CD4-positive, alpha-beta T cell treated with Interleukin-2 at 100 ng/mL for 4 hours (primary cell): ENCODE measurements at places on chromosomes 11 and 22.

DNA sequence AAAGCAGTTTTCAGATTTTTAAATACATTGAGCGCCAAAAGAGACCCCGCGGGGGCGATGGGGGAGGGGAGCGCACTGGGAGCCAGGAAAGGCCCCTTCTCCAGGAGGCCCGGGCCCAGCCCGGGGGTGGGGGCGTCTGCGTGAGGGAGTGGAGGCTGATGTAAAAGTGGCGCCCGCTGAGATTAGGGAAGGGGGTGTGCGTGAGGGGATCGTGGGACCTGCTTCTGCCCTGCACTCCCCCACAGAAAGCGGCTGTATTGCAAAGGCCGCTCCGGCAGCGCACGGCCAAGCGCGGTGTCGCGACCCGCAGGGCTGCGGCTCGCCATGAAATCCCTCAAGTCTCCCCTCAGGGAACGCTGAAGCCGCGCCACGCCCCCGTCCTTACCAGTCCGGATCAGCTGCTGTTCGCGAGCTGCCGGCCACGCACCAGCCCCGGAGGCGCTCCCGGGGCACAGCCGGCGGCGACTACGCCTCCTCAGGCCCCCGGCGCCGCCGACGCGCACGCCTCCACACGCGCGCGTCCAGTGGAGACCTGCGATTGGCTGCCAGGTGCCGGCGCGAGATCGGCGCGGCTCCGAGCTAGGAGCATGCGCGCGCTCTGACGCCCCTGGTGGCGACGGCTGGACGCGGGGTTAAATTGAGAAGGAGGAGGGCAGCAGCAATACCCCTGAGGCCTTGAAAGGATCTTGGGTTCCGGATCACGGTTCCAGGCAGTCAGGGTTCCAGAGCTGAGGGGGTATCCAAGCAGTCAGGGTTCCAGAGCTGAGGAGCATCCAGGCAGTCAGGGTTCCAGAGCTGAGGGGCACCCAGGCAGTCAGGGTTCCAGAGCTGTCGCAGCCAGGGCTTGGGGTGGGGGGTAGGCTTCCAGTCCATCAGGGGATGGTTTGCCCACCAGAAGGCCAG is at the start of gene ZNF280B:
TSS of gene ZNF280B (minus strand) at position 469 of the 903 bp plus-strand sequence. CDS start 19,344 bp downstream, outside the sequence.
- peak; percentile 82 for DNase-seq

- DNase-seq, result no peak
These were observed 1.6 kb upstream of the ACCSL start for GRCh38 chr11:44046182-44046581.

- DNase-seq, result no peak
These were observed 7.3 kb downstream of the IGHMBP2 start for GRCh38 chr11:68910965-68911364.

DNA sequence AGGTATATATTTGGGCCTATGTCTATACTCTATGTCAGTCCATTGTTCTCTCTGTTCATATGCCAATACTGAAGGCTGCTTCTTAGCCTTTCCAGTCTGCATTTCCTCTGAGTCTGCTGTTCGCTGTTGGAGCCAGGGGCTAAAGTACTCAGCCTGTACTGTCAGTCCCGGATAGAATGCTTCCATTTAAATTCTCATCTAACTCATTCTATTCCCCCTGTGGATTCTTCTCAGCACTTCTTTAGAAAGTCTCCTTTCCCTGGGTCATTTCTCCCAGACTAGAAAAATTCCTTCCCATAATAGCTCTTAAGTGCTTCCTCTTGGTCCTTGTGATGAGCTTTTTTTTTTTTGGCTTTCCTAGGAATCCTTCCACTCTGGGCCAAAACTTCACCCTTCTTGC is 293.1 kb downstream of the KIRREL3 start:
- no peak for DNase-seq

GRCh38 chr11:83641511-83641910 is 355.3 kb upstream of the CCDC90B start:
- no peak for DNase-seq

DNA sequence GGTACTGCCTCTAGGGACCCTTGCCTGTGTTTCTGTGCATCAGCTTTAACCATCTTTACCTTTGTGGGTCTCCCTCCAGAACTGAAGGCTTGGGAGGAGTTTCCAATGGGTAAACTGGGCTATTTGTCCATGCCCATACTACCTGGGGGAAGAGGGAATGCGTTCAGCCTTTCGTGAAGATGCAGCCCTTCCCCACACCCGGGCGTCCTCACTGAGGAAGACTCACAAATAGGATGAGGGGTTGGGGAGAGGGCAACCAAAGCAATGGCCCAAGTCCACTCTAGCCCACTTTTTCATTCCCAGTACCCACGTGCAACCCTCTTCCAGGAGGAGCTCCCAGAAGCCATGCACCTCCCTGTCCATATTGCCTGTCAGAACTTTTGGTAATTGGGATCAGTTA is 61.8 kb upstream of the ADA2 start:
- no peak for DNase-seq

- DNase-seq, result no peak
These were observed 21.8 kb downstream of the CLMP start for GRCh38 chr11:123173040-123173855.

DNA sequence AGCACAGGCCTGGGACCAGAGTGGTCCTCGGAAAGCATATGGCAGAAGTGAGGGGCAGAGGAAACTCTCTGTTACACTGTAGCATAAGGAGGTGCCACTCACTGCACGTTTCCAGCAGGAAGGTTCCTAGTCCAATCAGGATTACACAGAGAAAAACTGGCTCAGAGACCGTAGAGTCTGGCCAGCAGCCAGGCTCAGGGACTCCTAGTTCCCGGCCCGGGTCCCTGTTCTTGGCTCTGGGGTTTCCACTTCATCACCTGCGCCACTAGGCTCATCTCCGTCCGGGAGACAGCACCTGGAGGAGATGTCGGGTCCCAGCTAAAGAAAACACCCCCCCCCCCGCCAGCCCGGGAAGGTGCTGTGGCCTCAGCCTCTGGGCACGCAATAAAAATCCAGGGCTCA is 1.1 kb downstream of the TTLL12 start:
- no peak for DNase-seq

DNA sequence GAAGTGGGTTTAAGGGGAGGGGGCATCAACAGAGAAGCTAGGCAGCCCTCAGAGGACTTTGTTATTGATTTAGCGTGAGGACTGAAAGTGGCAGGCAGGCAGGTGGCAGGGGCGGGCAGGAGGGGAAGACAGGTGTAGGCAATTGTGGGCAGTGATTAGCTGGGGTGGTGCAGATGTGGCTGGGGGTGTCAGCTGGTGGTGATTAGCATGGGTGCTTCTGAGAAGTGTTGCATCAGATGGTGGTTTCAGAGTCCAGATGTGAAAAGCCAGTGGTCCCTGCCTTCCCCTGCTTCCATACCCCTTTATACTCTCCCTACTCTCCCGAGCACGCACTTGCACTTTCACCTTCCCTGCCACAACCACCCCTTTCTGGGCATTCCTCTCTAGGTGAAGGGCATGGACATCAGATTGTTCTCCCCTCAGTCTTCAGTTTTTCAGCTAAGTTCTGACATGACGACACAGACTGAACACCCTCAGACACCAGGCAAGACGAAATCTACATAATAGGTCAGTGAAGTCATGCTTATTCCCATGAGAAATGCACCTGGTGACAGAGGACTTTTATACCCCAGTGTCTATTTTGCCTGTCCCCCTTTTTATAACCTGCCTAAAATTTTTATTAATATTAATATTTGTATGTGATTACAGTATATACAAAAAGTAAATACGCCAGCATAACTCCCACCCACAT is 435.7 kb upstream of the CADM1 start:
- DNase-seq, result no peak

GRCh38 chr11:62592989-62593421 is 1.7 kb upstream of the TUT1 start:
- DNase-seq, result no peak

- DNase-seq, result no peak
These were observed 677.4 kb upstream of the ARHGAP42 start for GRCh38 chr11:100009728-100010127.

DNA sequence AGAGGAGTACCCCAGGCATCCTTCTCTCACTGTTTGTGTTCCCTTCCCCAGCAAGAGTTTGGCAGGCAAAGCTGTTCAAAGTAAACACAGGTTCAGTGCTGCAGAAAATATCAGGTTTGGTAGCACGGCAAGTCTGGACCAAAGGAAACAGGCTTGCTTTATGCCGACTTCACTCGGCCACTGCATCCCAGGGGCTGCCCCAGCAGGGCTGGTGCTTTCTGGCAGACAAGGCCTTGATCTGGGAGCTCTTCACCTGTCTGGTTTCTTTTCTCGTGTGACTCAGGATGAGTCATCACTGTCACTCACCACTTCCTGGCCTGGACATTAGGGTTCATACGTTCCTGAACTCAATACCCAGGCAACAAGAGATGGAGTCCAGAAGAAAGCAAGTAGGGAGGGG is 52.6 kb upstream of the NAV2 start:
- DNase-seq, result peak; percentile 31

DNA sequence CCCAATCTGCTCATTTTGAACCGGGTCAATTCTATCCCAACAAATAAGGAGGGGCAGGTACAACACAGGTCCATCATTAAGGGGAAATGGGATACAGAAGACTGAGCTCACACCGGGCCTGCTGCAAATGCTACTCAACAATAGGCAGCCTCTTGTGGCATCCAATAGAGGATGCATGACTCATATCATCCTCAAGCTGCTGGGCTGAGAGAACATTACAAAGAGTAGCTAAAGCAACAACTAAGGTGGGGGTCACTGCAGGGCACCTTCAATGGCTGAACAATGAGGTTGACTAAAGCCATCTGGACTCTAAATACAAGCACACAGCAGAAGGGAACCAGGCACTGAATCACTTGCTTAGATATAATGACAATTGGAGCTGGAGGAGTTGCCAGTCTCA is 130.1 kb upstream of the SYN3 start:
- DNase-seq, result no peak

DNA sequence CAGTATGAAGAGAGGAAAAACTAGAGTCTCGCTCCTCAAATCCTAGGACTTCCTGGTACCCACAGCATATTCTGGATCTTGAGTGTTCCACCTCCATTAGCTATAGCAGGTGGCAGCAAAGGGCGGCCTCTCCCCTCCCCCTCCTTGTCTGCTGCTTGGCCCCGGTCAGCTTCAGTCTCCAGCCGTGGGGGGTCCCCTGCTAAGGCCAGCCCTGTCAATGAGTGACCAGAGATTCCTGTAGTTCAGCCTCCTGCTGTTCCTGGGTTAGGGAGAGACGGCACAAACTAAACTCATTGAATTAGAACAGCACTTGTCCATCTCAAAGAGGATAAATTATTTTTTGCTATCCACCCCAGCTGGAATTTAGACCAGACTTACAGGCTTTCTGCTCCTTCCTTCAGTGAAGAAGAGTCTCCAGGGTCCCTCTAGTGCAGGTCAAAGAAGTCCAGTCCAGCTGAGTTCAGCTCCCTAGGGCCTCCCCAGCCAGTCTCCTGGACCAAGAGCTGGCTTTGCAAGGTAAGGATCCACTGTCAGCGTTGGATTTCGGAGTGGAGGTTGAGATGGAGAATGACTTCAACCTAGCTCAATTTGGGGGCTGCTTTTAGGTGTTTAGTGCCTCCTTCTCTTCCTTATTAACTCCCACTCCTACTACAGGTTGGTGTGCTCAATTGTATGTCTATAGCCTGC is 1.1 kb upstream of the PHLDB1 start:
- DNase-seq, result no peak

DNA sequence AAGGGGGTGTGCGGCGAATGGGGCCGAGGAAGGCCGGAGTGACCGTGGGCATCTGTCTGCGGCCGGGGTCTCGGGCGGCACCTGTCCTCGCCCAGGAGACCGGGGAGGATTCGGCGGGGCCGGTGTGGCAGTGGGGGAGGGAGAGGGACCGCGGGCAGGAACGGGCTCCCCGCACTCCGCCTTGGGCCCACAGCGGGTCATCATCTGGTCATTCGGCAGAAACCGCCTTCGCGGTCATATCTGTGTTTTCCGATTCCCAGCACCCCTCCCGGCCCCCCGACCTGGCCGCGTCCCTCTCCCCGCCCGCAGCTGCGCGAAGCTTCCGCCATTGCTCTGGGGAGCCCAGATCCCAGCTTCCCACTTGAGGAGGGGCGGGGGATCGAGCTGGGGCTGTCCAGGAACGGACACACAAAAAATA is 824 bp upstream of the CBX6 start:
- no peak for DNase-seq

- DNase-seq, result no peak
These were observed 114.7 kb downstream of the RBFOX2 start for GRCh38 chr22:35913925-35914324.

DNA sequence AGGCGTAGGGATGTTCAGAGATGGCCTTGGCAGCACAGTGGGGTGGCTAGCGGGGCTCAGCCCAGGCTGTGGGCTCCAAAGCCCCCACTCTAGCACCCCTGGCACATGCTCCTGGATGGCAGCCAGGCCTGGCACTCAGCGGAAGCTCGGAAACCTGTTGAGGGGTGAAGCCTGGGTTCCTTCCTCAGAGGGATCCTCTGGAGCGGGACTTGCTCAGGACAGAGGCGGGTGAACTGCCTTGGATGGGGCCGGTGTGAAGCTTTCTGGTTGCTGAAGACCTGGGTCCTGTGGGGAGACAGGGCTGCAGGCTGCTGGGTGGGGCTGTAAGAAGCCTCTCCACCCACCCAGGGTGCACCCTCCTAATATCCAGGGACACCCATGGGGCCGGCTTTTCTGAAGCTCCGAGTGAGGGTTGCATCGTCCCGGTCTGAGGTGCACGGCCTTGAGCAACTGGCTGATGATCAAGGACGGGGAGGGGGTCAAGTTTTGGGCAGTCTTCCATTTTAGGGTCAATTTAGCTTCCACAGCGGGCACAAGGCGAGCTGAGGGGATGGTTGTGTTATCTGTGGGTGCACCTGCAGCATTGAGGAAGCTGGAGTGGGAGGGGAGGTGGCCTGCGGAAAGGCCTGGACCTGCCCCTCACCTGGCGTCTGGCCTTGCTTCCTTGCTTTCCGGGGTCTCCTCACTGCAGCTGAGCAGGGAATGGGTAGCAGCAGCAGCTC is 5.2 kb downstream of the MRGPRE start:
- no peak for DNase-seq

DNA sequence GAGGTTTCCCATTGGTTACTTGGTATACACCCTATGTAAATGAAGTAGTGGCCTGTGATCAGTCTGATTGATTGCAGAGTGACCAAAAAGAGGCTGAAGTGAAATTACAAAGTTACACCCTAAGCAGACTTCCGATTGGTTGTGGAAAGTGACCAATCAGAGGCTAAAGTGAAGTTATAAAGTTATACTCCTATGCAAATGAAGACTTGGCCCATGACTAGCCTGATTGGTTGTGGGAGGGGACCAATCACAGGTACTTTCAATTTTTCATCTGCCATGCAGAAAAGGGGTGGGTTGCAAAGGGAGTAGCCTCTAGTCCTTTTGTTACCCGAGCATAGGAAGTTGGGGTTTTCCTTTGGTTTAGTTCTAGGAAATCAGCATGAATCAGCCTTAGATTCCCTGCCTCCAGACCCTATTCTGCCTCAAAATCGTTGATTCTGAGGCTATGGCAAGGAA is 18.1 kb upstream of the CSTF3 start:
- DNase-seq, result peak; percentile 26
